ENCODE measurements at places on chromosomes 2 and 18. TPM values are rescaled to one million over a fixed set of nuclear protein-coding genes. Genes with fewer than 3 reads are reported as not detected.

- no peak for DNase-seq
- no peaks in the 10 kb centered on the region for H3K36me3 ChIP-seq
- H3K4me3 ChIP-seq = no peak overlapping the region
- H3K27me3 ChIP-seq = peaks cover 6% of the 10 kb centered on the region
Observed at GRCh38 chr2:227177592-227178336, 13.3 kb downstream of the COL4A3 start.

STPG4 gene
- 1.0 TPM for total RNA-seq

DNA sequence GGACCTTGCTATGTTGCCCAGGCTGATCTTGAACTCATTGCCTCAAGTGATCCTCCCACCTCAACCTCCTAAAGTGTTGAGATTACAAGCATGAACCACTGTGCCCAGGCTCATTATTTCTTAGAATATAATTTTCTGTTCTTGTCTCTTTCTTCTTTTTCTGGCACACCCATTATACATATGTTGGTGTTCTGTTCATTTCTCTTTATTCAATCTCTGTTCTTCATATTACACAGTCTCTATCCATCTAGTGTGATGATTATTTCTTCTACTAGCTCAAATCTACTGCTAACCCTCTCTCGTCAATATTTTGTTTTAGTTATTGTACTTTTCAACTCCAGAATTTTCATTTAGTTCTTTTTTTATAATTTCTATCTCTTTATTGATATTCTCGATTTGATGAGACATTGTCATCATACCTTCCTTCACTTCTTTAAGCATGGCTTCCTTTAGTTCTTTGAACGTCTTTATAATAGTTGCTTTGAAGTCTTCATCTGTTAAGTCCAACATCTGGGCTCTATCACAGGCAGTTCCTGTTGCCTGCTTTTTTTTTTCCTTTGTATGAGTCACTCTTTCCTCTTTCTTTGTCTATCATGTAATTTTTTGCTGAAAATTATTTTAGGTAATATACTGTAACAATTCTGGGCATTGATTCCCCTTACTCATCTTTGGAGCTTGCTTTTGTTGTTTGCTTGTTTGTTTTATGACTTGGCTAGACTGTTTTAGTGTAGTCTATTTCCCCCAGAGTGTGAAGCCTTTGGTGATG lies 196.4 kb upstream of the NABP1 start:
- H3K4me1 ChIP-seq = no peaks in the 10 kb centered on the region
- H3K36me3 ChIP-seq = peaks cover 39% of the 10 kb centered on the region
- DNase-seq = no peak
- H3K4me3 ChIP-seq = no peak overlapping the region

- H3K36me3 ChIP-seq = no peaks in the 10 kb centered on the region
- peaks cover 6% of the 10 kb centered on the region for H3K27me3 ChIP-seq
- no peak for DNase-seq
Observed at GRCh38 chr2:58387701-58388100, 146.6 kb upstream of the FANCL start.

NPAS2 gene
- 5.1 TPM for total RNA-seq

GREB1L gene
- not detected for total RNA-seq

DNA sequence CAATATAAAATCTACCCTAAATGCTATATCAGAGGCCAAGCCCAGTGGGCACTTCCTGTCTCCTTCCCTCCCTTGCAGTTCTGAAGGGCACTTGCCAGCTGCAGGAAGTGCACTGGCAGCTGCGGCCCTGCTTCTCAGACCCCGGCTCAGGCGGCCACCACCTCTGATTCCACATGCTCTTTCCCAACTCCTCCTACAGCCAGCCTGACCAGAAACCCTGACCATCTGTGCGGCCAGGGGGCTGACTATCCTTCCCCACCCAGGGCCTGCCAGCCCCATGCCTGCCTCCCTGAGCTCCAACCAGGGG lies 88.6 kb downstream of the ZBTB7C start:
- no peak for DNase-seq
- H3K4me3 ChIP-seq = no peak overlapping the region
- no peaks in the 10 kb centered on the region for H3K36me3 ChIP-seq
- no peak overlapping the region for H3K27ac ChIP-seq
- no peaks in the 10 kb centered on the region for H3K4me1 ChIP-seq
- H3K27me3 ChIP-seq = peaks cover 20% of the 10 kb centered on the region

CAPN14 gene
- 0.65 TPM for total RNA-seq
